ENCODE measurements at places on chromosomes 3 and 15.

- no peak for DNase-seq
Observed at GRCh38 chr15:91946581-91947292, 93.2 kb downstream of the SLCO3A1 start.

GRCh38 chr3:8345398-8345797, 156.2 kb upstream of the LMCD1 start:
- DNase-seq = no peak

- DNase-seq = peak; percentile 43
Observed at GRCh38 chr15:40307421-40308211, at the start of gene PLCB2. PLCB2 (minus strand) TSS chr15:40307935; CDS start chr15:40307672, 263 bp downstream.

GRCh38 chr15:61295239-61295638, 66.1 kb upstream of the RORA start:
- no peak for DNase-seq

- peak; percentile 35 for DNase-seq
Observed at GRCh38 chr3:127652246-127652995, 20.3 kb upstream of the ABTB1 start.

GRCh38 chr3:53860196-53860595, 13.8 kb downstream of the IL17RB start:
- DNase-seq = no peak

- DNase-seq = no peak
Observed at GRCh38 chr3:47520756-47521155, 7.2 kb upstream of the ELP6 start.

Data from foreskin melanocyte (primary cell).